ENCODE measurements at places on chromosomes 7 and 10. TPM values are rescaled to one million over a fixed set of nuclear protein-coding genes. Genes with fewer than 3 reads are reported as not detected.

SP8 gene
- total RNA-seq = not detected

- H3K4me1 ChIP-seq = no peaks in the 10 kb centered on the region
- H3K27ac ChIP-seq = no peak overlapping the region
- DNase-seq = no peak
- H3K4me3 ChIP-seq = no peak overlapping the region
- no peaks in the 10 kb centered on the region for H3K27me3 ChIP-seq
Observed at GRCh38 chr7:26275213-26275612, 16.4 kb upstream of the SNX10 start.

GRCh38 chr10:93874309-93875031 is 19.3 kb upstream of the SLC35G1 start:
- no peak overlapping the region for H3K4me3 ChIP-seq
- H3K4me1 ChIP-seq = no peaks in the 10 kb centered on the region
- H3K27ac ChIP-seq = no peak overlapping the region
- DNase-seq = no peak

DNA sequence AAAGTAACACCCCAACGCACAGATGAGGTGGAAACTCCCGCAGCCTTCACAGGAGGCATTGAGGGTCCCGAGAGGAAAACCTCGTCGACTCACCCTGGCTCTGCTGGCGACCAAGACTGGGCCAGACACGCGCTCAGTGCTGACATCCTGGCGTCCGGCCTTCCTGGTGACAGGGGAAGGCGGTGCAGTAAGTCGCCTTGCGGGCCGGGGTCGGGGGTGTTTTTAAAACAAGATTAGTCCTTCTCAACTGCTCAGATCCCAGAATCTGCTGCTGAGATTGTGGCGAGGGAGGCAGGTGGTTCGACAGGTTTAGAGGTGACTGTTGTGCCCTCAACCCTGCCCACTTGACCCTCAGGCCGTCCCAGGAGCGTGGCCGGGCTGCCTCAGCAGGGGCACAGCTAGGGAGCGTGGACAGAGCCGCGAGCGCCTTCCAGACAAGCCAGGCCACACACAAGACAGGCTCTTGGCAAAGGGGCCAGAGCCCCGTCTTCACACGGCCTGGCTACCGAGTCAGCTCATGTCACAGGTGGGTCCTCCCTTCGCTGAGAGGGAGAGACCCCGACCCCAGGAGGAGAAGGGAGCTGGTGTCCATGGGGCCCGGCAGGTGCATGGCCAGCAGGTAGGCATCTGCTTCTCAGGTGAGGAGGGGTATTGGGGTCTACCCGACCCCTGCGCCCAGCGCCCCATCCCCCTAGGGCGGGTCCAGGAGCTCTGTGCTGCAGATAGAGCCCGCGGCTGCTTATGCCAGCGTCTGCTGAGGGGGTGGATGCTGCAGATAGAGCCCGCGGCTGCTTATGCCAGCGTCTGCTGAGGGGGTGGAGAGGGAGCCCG is 81.6 kb downstream of the DNAJB6 start:
- H3K4me3 ChIP-seq = no peak overlapping the region
- no peak overlapping the region for H3K27ac ChIP-seq
- no peak for DNase-seq
- H3K27me3 ChIP-seq = no peaks in the 10 kb centered on the region
- H3K36me3 ChIP-seq = peaks cover 85% of the 10 kb centered on the region

OR13A1 gene
- total RNA-seq = not detected

LZTS2 gene
- 28.9 TPM for total RNA-seq

GRCh38 chr10:132915411-132915810 is 27.0 kb downstream of the CFAP46 start:
- DNase-seq = no peak
- peaks cover 71% of the 10 kb centered on the region for H3K27me3 ChIP-seq
- H3K4me3 ChIP-seq = no peak overlapping the region

GRCh38 chr10:82402906-82403401 is 528.0 kb downstream of the NRG3 start:
- no peak for DNase-seq
- H3K27me3 ChIP-seq = no peaks in the 10 kb centered on the region
- no peak overlapping the region for H3K4me3 ChIP-seq
- no peaks in the 10 kb centered on the region for H3K36me3 ChIP-seq
- no peaks in the 10 kb centered on the region for H3K4me1 ChIP-seq

GRCh38 chr7:158494162-158494586 is 93.4 kb downstream of the PTPRN2 start:
- no peak for DNase-seq
- no peaks in the 10 kb centered on the region for H3K36me3 ChIP-seq
- no peaks in the 10 kb centered on the region for H3K4me1 ChIP-seq
- no peaks in the 10 kb centered on the region for H3K27me3 ChIP-seq
- H3K27ac ChIP-seq = no peak overlapping the region

ESYT2 gene
- total RNA-seq = 63.4 TPM

SUN3 gene
- total RNA-seq = 0.54 TPM

DNA sequence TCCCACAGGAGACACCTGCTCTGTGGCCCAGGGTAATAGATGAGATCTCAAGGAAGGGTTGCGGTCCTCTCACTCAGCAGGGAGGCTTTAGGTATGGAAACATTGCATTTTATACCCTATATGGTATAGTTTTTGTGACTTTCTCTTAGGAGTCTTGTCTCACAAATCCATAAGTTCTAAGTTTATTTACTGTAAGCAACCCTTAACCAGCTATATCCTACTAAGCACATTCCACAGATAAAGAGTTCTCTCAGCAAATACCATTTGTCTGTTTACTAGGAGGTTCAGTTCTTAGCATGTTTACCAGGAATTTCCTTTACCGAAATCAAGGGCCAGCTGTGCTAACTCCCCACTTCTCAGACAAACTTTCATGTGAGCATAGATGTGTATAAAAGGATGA is 66.9 kb downstream of the ANLN start:
- no peak overlapping the region for H3K4me3 ChIP-seq
- no peaks in the 10 kb centered on the region for H3K36me3 ChIP-seq
- DNase-seq = no peak
- H3K27ac ChIP-seq = no peak overlapping the region

GPR158 gene
- not detected for total RNA-seq

- no peak overlapping the region for H3K27ac ChIP-seq
- H3K36me3 ChIP-seq = no peaks in the 10 kb centered on the region
- no peaks in the 10 kb centered on the region for H3K27me3 ChIP-seq
Observed at GRCh38 chr10:44906486-44906885, 4.7 kb upstream of the TMEM72 start.

- H3K4me3 ChIP-seq = no peak overlapping the region
- peaks cover 33% of the 10 kb centered on the region for H3K4me1 ChIP-seq
- H3K27ac ChIP-seq = peak overlapping the region; percentile 62
- peak; percentile 53 for DNase-seq
- no peaks in the 10 kb centered on the region for H3K36me3 ChIP-seq
- H3K27me3 ChIP-seq = no peaks in the 10 kb centered on the region
Observed at GRCh38 chr7:129308047-129308446, 83.2 kb downstream of the AHCYL2 start.

- no peaks in the 10 kb centered on the region for H3K27me3 ChIP-seq
- H3K4me1 ChIP-seq = no peaks in the 10 kb centered on the region
- H3K27ac ChIP-seq = no peak overlapping the region
- H3K4me3 ChIP-seq = no peak overlapping the region
Observed at GRCh38 chr7:7100432-7100849, 81.9 kb upstream of the C1GALT1 start.

- no peaks in the 10 kb centered on the region for H3K27me3 ChIP-seq
- no peaks in the 10 kb centered on the region for H3K36me3 ChIP-seq
- H3K27ac ChIP-seq = no peak overlapping the region
- H3K4me3 ChIP-seq = no peak overlapping the region
- peaks cover 7% of the 10 kb centered on the region for H3K4me1 ChIP-seq
Observed at GRCh38 chr7:140902303-140902953, 22.3 kb downstream of the BRAF start.

- no peak for DNase-seq
- peak overlapping the region; percentile 87 for H3K27ac ChIP-seq
- peaks cover 16% of the 10 kb centered on the region for H3K36me3 ChIP-seq
- peak overlapping the region; percentile 95 for H3K4me3 ChIP-seq
- H3K4me1 ChIP-seq = peaks cover 25% of the 10 kb centered on the region
Observed at GRCh38 chr10:100912013-100912604, 654 bp upstream of the SLF2 start.

DNA sequence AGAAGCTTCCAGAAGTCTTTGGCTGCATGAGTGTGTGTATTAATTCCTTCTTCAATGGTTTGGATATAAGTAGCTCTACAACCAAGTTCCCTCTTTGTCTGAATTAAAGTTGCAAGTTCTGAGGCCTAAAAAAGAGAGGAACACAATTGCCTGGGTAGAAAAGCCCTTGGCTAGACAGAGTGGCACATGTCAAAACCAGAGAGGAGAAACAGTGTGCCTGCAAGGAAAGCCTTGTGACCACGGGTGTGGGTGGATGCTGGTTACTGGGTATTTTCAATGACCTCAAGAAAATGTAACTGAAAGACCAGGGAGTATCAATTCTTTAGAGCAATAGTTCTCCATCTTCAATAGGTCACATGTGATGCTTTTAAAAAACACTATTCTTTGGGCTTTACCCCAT is 148.3 kb downstream of the SVIL start:
- no peak overlapping the region for H3K27ac ChIP-seq
- peaks cover 7% of the 10 kb centered on the region for H3K36me3 ChIP-seq
- H3K4me1 ChIP-seq = no peaks in the 10 kb centered on the region
- H3K4me3 ChIP-seq = no peak overlapping the region

GRCh38 chr7:28581351-28581750 is 169.0 kb downstream of the CREB5 start:
- H3K4me3 ChIP-seq = no peak overlapping the region
- H3K4me1 ChIP-seq = no peaks in the 10 kb centered on the region
- no peak for DNase-seq
- H3K27me3 ChIP-seq = no peaks in the 10 kb centered on the region
- H3K36me3 ChIP-seq = no peaks in the 10 kb centered on the region
- H3K27ac ChIP-seq = no peak overlapping the region

GRCh38 chr10:23258516-23258915 is 66.4 kb downstream of the PTF1A start:
- no peaks in the 10 kb centered on the region for H3K4me1 ChIP-seq
- no peaks in the 10 kb centered on the region for H3K36me3 ChIP-seq
- peaks cover 2% of the 10 kb centered on the region for H3K27me3 ChIP-seq
- no peak overlapping the region for H3K27ac ChIP-seq
- H3K4me3 ChIP-seq = no peak overlapping the region

POLR2J2 gene
- 5.0 TPM for total RNA-seq

DNA sequence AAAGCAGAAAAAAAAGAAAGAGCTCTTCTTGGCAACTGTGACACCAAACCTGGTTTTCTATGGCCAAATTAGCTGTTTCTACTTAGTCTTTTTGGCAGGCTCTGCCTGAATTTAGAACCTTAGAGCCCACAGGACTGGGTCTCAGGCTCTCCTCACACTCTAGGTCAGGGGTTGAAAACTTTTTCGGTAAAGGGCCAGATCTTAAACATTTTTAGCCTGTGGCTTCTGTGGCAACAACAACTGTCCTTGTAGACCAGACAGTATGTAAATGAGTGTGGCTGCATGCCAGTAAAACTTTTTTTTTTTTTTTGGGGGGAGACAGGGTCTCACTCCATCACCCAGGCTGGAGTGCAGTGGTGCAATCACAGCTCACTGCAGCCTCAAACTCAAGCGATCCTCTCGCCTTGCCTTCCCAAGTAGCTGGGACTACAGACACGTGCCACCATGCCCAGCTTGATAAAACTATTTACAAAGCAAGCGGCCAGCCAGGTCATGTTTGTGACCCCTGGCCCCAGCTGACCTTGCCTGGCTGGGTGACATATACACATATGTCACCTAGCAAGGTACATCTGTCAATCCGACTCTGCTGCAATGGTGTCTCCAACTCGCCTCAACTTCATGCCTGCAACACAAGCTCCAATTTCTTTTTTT is 17.4 kb downstream of the KPNA7 start:
- H3K36me3 ChIP-seq = no peaks in the 10 kb centered on the region
- no peaks in the 10 kb centered on the region for H3K4me1 ChIP-seq
- H3K4me3 ChIP-seq = no peak overlapping the region
- H3K27ac ChIP-seq = no peak overlapping the region
- DNase-seq = no peak

IFIT1B gene
- total RNA-seq = not detected

- DNase-seq = no peak
- H3K4me3 ChIP-seq = no peak overlapping the region
- peaks cover 67% of the 10 kb centered on the region for H3K4me1 ChIP-seq
- no peaks in the 10 kb centered on the region for H3K27me3 ChIP-seq
Observed at GRCh38 chr10:50607356-50607925, 16.3 kb downstream of the SGMS1 start.

C10orf105 gene
- not detected for total RNA-seq

- H3K27ac ChIP-seq = peak overlapping the region; percentile 60
- no peaks in the 10 kb centered on the region for H3K36me3 ChIP-seq
- peaks cover 53% of the 10 kb centered on the region for H3K4me1 ChIP-seq
- H3K27me3 ChIP-seq = no peaks in the 10 kb centered on the region
Observed at GRCh38 chr7:6202117-6202516, 70.3 kb downstream of the CYTH3 start.

DNA sequence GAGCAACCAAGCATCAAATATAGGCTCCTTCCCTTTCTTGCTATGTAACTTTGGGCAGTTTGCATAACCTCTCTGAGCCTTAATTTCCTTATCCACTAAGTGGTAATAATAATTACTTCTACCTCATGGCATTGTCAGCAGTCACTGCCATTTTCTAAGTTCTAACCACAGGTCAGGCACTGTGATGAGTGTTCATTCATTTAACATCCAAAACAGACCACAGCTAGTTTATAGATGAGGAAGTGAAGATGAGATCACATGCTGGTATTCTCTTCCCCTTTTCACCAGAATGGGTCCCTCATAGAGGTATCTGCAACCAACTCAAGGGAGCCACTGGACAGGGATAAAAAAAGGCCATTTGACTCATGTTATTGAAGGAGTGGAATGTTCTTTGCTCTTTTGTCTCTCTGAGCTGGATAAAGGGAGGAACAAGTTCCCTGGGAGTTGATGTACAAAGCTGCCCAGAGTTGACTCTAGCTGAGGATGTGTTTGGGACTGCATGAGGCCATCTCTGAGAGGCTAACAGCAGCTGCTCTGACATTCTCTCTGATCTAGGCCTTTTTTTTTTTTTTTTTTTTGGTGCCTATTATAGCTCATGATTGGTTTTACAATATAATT is 65.0 kb downstream of the DNAJC12 start:
- H3K4me1 ChIP-seq = no peaks in the 10 kb centered on the region
- H3K4me3 ChIP-seq = no peak overlapping the region
- DNase-seq = no peak
- H3K27ac ChIP-seq = no peak overlapping the region

- H3K27me3 ChIP-seq = peaks cover 16% of the 10 kb centered on the region
- DNase-seq = no peak
- H3K27ac ChIP-seq = no peak overlapping the region
Observed at GRCh38 chr10:131833013-131833412, 67.8 kb upstream of the PPP2R2D start.

GRCh38 chr10:115092258-115092554 is 959 bp upstream of the ATRNL1 start:
- no peaks in the 10 kb centered on the region for H3K4me1 ChIP-seq
- peaks cover 3% of the 10 kb centered on the region for H3K27me3 ChIP-seq
- H3K36me3 ChIP-seq = no peaks in the 10 kb centered on the region
- H3K27ac ChIP-seq = peak overlapping the region; percentile 69

GRCh38 chr7:128916643-128916915 is 6.1 kb upstream of the KCP start:
- H3K27me3 ChIP-seq = peaks cover 56% of the 10 kb centered on the region
- H3K4me1 ChIP-seq = peaks cover 4% of the 10 kb centered on the region
- no peaks in the 10 kb centered on the region for H3K36me3 ChIP-seq
- H3K27ac ChIP-seq = no peak overlapping the region
- DNase-seq = no peak

EBF3 gene
- 8.5 TPM for total RNA-seq

Data from psoas muscle (tissue), 8 donors.